ENCODE measurements at places on chromosomes 6 and 20.

GRCh38 chr6:129398764-129399163 is 311.2 kb downstream of the ARHGAP18 start:
- DNase-seq = no peak

DNA sequence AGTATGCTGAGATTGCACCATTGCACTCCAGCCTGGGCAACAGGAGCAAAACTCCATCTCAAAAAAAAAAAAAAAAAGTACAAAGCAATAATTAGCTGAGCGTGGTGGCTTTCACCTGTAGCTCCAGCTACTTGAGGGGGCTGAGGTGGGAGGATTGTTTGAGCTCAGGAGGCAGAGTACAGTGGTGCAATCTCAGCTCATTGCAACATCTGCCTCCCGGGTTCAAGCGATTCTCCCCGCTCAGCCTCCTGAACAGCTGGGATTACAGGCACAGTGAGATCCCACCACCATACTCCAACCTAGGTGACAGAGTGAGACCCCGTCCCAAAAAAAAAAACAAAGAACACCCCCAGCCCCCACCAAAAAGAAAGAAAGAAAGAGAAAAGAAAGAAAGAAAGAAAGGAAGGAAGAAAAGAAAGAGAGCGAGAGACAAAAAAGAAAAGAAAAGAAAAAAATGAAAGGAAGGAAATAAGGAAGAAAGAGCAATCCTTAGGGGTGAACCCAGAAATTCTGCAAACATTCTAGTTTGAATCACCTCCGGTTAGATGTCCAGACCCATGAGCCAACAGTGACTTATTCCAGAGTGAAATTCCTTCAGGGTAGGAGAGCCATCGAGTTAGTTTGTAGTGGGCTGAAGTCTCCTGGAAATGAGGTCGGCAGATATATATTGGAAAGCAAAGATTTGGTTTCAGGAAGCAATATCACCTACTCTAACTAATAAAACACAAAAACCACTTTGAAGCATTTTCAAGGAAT is 3.2 kb upstream of the RIPOR3 start:
- DNase-seq = no peak

DNA sequence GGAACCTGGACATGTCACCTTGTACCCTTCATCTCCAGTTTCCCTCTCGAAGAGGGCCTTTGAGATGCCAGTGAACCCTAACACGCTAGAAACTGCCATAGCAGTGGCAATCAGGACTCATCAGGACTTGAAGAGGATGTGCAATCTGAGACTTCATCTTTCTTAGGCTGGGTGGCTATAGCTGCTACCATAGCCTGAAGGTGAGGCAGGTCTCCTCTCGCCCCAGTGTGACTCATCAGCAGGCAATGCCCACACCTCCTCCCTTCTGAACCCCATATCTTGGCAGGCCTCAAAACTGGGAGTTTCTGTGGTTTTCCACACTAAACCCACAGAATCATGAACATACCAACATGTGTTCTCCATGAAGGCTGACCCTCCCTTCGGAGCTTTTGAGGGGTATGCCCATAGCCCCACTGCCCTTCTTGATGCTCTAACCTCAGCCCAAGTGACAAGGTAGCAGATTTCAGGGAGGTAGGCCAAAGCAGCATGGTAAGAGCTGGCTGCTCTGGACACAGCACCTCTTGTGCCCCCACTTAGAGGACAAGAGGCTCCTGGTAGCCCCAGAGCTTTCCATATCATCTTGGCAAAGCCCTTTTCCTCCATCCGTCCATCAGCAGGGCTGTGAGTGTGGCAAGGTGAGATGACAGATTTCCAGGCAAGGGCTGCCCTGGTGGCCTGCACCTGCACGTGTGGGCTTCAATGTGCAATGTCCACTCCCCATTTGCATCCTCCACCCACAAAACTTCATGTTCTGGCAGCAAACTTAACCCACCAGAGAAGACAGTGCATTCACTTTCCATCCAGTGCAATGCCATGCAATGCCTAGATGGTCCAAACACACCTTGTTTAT is 2.6 kb downstream of the BLCAP start:
- DNase-seq = no peak

DNA sequence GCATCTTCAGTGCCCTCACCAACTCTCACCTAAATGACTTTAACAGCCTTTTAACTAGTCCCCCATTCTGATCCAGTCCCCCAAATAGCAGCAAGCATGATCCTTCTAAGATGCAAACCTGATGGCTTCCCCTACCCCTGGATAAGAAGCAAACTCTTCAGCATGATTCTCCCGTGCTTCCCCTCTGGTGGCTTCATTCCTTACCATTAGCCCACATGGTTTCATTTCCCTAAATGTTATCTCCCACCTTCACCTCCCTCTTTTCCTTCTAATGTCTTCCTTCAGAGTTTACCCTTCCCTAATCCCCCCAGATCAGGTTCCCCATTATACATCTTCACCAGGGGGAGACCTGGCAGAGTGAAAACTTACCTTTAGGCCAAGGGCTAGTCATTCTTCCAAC is 4.0 kb upstream of the RAB5IF start:
- DNase-seq = no peak

DNA sequence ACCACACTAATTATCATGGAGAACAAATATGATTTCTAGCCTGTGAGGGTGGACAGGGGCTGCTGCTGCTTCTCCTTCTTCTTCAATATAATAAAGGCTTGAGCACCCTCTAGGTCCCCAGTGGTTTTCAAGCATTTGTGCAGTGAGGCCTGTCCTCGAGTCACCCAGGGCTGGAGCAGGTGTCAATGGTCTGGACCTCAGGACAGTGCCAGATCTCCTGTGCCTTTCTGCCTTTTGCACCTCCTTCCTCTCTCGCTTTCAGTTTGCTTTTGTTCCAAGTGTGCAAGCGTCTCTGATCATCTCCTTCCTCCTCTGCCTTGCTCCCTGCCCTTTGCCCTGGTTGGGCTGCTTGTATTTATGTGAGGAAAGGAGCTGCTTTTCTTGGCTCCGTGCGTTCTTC is 152.2 kb upstream of the SYNDIG1 start:
- no peak for DNase-seq

DNA sequence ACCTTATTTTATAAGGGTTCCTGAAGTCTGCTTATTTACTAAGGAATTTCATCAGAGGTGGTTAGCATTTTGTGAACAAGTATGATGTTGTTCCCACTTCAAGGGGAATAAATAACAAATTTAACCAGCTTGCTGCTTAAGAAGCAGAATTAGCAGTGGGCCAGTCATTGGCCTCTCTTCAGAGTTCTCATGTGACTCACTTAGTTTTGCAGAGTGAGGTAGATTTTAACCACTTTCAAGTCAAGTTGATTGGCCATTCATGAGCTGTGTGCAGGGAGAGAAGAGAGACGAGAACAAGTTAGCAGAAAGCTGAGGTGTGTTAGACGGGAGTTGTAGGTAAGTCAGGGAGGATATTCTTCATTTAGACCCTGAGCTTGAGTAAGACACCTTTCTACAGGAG is 18.1 kb downstream of the TOP1 start:
- no peak for DNase-seq

GRCh38 chr6:33699739-33700138 is 11.8 kb downstream of the UQCC2 start:
- DNase-seq = no peak

DNA sequence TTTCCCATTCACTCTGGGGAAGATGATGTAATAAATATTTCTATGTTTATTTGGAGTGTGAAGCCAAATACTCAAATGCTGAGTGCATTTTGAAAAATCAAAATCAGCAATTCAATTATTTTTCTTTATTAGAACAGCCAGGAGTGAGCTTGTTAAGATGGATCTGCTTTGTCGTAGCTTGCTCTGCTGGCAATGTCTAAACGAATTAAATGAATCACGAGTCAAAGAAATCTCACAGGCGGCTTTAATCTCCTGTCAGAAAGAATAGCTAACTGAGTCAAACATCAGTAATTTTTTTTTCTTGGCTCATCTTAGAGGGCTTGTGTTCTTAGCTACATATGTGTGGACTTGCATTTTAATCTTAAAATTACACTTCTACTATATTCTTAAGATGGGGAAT is 100.2 kb upstream of the HMGN3 start:
- DNase-seq = no peak

DNA sequence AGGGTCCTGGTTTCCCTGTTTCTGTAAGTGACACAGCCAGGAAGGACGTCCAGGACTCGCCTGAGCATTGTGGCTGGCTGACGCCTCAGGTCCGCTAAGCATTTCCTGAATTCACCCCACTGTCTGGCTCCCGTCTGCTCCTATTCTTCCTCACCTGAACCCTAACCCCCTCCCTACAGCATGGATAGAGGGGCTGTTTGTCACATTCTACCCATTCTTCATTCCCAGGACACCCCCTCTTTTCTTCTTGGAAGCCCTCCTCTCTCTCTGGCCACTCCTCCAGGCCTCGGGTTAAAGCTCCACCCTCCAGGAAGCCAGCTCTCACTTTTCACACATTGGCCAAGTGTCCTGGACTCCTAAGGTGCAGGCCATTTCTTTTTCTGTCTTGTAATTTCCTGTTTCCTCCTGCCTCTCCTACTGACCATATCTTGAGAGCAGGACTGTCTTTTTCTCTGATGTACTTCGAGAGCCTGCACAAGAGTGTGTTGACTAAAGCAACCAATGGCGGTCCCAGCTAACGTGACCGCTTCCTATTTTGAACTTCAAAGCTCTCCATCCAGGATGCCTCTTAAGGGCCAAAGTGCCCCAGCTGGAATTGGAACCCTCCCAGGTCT is 24.2 kb upstream of the MYMX start:
- no peak for DNase-seq

GRCh38 chr20:63125581-63125837 is 90.4 kb downstream of the YTHDF1 start:
- DNase-seq = no peak

DNA sequence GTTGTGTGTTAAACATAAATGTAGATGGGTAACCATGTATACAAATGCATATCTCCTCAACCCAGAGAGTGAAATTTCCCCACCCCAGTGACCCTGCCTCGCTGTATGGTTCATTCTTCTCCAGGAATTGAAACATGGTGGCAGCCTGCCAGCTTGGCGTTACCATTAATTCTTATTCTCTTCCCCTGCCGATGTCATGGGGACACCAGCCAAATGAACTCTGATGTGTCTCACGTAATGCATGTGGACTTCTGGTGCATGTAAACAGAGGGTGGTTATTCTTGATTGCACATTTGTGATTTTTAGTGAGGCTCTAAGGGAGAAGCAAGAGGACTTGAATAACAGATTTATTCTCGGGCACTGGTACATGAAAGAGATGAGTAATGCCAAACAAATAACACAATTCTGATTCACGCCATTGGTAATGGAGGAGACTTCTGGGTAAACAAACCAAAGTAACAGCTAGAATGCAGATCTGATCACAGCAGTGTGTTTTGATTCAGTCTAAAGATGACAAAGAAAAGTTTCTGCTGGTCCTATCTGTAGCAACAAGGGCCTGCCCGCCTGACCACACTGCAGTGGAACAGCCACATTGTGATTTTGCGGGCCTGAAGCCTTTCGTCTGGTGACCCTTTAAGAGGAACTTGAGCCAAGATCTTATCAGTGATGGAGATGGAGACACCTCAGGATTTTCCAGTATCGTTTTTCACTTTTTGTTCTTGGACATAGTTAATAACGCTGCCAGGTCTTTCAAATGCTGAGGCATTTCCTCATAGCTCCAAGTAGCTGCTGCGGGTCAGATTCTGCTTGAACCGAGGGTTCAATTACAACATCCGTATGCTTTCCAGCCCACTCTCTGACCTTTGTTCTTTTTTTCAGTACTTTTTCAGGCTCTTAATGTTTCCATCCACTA is 171.8 kb upstream of the AKAP12 start:
- DNase-seq = no peak

DNA sequence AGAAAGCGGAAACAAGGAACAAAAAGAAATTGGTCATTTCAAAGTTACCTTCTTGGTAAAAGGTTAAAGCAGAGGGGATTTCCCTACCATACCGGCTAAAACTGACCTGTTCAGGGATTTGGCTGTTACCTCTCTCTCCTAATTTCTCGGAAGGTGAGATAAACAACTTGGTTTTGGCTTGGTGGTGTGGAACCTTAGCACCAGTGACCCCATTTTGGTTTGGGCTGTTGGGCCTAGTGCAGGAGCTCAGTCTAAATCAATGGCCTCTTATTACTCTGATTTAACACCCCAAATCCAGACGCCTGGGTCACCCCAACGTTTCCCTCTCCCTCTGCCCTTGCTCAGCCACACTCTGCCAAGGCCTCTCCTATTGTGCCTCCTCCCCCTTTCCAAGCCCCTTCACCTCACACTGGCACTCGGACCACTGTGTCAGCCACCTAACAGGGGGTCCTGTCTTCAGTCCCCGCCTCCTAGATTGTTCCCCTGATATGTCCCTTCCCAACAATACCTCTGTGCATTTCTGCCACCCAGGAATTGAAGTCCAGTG is 8.3 kb downstream of the NCR2 start:
- no peak for DNase-seq

- no peak for DNase-seq
These were observed 107.3 kb downstream of the PRND start for GRCh38 chr20:4828830-4829513.

DNA sequence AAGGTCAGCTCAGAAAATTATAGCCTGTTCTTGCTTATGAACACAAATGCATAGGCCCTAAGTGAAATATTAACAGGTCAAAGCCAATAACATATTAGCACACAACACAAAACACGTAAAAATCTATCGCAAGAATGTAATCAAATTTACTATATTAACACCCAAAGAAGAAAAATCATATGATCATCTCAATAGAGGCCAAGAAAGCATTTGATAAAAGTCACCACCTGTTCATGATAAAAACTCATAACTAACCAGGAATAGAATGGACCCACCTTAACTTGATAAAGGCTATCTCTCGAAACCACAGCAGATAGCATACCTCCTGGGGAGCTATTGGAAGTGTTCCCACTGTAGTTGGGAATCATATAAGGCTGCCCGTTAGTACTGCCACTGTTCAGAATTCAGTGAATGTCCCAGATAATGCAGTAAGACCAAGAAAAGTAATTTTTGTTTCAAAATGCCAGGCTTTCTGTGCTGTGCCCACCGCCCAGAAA is 21.6 kb downstream of the POFUT1 start:
- DNase-seq = no peak

DNA sequence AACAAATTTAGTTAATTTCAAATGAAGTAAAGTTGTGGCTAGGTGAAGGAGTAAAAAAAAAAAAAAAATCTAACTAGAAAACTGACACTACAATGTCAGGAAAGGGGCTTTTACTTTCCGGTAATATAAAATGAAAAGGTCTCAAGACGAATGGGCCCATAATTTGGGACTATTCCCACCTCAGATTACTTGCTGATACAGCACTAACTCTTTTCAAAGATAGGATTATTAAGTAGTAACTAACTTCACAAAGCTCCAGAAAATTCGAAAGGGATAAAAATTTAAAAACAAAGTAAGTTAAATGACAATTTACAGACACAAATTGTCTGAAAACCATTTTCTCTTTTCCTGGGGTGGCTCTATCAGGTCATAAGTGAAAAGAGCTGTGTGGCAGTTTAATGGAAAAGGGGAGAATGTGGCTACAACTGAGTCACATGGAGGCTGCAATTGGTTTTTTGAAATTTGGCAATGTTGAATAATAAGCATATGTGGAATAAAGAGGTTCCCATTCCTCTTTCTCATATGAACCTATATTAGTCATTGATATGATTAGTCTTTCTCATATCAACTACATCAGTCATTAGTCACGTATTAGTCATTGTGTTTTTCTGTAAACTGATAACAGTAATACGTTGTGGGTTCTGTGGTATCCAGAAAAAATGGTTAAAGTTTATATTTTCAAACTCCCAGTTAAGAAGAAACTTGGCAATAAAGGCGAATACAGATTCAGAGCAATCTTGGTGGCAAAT is 78.0 kb downstream of the RWDD2A start:
- no peak for DNase-seq
